ENCODE measurements at places on chromosomes 3 and 15.

GRCh38 chr15:48360841-48361240 is 29.6 kb downstream of the DUT start:
- DNase-seq: no peak

GRCh38 chr3:44186111-44186672 is 55.5 kb upstream of the TOPAZ1 start:
- DNase-seq: no peak

DNA sequence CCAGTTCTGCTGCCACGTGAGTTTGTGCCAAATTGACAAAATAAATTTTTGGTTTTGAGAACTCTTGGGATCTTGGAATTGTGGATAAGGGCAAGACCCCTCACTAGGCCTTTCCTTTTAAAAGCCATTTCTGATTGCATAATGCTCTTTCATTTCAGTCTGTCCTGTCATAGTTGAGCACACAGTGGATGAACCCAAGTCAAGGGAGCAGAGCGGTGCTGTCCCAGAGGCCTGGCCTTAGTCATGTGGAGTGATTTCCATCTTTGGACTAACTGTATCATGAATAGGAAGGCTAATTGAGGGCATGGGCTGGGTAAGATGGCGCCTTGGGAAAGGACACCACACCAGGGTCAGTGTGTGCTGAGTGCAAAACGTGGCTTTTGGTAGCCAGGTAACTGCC is 304.0 kb downstream of the UACA start:
- DNase-seq: no peak

DNA sequence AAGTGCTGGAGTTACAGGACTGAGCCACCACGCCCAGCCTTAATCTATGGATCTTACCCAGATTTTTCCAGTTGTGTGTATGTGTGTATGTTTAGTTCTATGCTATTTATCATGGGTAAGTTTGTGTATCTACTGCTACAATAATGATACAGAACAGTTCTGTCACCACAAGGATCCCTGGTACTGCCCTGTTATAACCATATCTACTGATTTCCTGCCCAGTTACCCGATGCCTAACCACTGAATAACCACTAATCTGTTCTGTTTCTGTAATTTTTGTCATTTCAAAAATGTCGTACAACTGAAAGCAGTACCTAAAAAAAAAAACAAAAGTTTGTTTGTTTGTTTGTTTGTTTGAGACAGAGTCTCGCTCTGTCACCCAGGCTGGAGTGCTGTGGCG is 123.7 kb upstream of the RAP2B start:
- no peak for DNase-seq

GRCh38 chr3:35028157-35028556 is 611.2 kb upstream of the ARPP21 start:
- peak; percentile 50 for DNase-seq

- DNase-seq: no peak
These were observed 18.8 kb downstream of the CLASP2 start for GRCh38 chr3:33699275-33699674.

- DNase-seq: no peak
These were observed 28.3 kb downstream of the NEDD4 start for GRCh38 chr15:55965091-55965490.

GRCh38 chr3:1805331-1805730 is 293.3 kb upstream of the CNTN4 start:
- DNase-seq: no peak

- no peak for DNase-seq
These were observed 8.6 kb downstream of the PKM start for GRCh38 chr15:72222393-72222792.

- no peak for DNase-seq
These were observed 8.8 kb downstream of the EIF2AK4 start for GRCh38 chr15:39942753-39943150.

- no peak for DNase-seq
These were observed 219.1 kb upstream of the FEZF2 start for GRCh38 chr3:62592408-62592807.

- DNase-seq: no peak
These were observed 48.2 kb upstream of the FHIT start for GRCh38 chr3:61299343-61300005.

DNA sequence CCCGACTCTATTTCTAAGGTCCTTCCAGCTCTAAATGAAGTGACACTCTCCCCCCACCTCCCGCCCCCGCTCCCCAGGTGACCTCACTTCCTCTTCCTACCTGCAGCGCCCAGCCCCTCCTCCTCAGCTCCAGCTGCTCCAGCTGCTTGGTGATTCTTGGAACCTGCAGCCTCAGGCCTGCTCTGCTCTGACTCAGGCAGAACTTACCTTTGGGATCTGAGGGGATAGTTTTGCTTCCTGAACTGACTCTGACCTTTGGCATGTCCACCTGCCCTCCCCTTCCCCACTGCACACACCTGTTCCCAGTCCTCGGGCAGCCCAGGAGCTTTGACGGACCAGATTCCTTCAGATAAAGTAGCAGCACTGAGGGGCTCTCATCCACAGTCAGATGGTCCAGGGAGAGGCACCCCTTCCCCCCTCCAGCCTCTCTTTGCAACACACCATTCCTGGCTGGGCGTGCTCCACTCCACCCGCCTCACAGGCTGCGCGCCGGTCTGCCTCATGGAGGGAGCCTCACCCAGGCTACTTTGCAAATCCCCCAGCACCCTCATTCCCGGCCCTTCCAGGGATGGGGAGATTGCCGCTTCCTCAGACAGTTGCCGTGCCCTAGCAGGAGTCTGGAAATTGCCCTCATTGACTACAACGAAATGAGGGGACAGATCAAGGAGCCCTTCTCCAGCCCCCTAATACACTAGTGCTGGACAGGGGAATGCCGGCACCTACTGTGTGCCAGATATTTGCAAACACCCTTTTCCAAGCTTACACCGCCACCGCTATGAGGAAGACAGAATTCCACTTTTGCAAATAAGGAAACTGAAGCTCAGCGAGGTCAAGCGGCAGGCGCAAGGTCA is 692 bp upstream of the C15orf39 start:
- DNase-seq: no peak

DNA sequence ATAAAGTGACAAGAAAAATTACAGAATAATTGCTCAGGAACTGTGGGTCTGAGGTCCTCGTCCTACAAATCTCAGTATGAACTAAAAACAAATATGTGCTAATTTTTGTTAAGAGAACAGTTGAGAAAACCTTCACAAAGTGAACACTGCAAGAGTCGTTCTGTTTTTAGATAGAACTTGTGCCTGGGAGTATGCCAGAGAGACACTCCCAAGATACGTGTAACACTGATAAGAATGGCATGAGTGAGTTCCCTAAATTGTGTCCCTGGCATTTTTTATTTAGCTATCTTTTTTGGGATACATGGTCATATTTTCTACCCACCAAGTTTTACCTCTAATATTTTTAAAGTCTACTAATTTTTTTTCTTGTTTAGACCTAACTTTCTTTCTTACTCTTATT is 860.0 kb upstream of the NR2F2 start:
- DNase-seq: no peak

DNA sequence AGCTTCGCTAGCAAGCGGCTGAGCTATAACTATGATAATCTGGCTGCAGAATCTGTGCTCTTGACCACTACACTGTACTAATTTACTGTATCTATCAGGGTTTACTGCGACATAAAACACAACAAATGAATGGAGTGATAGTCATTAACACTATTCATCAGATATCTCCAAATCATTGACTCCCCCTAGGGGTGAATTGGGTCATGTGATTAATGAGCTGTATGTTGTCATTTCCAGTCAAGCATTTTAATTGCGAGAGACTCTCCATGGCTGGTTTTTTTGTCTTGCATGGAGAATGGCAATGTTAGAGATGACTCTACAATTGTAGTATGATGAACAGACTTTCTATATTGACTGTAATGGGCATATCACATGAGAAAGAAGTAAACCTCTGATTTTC is 10.5 kb upstream of the TM4SF18 start:
- DNase-seq: no peak

DNA sequence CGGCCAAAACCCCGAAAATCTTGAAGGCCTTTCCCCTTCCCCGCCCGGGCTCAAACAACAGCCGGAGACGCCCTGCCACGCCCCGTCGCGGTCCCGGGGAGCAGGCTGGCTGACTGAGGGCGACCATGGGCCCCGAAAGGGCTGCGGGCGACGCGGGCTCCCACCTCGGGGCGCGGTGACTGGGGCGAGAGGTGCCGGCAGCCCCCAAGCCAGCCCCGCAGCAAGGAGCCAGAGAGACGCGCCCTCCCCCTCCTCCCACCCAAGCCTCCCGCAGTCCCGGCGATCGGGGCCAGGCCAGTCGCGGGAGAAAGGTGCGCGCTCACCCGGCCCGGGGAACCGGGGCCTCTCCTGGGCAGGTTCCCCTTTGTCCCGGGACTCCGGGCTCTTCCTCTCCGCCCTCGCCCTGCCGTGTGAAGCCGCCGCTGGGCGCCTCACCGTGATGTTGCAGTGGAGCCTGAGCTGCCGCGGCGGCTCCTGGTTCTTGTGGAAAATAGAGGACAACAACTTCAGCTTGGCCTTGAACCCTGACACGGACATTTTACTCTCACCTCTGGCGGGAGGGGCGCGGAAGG is 30.6 kb upstream of the ZSCAN2 start:
- peak; percentile 72 for DNase-seq

GRCh38 chr3:137410028-137410427 is 354.1 kb upstream of the SOX14 start:
- DNase-seq: no peak

DNA sequence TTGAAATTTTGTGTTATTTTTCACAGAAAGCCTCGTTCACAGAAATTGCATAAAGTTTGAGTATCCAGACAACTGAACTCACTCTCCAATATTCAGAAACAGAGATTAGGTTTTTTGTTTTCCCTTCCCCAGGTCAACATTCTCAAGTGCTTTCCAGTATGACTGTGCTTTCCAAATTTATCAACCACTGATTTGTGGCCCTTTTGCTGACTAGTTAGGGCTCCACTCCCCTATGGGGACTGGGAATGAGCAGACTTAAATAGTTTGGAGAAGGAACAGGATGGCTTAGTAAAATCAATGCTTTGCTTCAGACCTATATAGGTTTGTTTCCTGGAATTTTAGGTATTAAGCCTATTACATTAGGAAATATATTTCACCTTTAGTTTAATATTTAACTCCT is 38.2 kb upstream of the NAALADL2 start:
- no peak for DNase-seq

- no peak for DNase-seq
These were observed 74.2 kb upstream of the RASGRP1 start for GRCh38 chr15:38638811-38639210.

- no peak for DNase-seq
These were observed 6.3 kb upstream of the GTPBP8 start for GRCh38 chr3:112984485-112984884.

DNA sequence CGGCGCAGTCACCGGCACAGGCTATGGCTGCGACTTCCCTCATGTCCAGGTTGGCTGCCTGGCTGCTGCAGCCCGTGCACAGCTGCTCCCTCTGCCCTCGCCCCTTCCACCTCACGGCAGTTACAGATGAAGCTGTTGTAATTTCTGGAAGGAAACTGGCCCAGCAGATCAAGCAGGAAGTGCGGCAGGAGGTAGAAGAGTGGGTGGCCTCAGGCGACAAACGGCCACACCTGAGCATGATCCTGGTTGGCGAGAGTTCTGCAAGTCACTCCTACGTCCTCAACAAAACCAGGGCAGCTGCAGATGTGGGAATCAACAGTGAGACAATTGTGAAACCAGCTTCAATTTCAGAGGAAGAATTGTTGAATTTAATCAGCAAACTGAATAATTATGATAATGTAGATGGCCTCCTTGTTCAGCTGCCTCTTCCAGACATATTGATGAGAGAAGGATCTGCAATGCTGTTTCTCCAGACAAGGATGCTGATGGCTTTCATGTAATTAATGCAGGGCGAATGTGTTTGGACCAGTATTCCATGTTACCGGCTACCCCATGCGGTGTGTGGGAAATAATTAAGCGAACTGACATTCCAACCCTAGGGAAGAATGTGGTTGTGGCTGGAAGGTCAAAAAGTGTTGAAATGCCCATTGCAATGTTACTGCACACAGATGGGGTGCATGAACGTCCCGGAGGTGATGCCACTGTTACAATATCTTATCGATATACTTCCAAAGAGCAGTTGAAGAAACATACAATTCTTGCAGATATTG is 13.2 kb upstream of the GNB4 start:
- no peak for DNase-seq

DNA sequence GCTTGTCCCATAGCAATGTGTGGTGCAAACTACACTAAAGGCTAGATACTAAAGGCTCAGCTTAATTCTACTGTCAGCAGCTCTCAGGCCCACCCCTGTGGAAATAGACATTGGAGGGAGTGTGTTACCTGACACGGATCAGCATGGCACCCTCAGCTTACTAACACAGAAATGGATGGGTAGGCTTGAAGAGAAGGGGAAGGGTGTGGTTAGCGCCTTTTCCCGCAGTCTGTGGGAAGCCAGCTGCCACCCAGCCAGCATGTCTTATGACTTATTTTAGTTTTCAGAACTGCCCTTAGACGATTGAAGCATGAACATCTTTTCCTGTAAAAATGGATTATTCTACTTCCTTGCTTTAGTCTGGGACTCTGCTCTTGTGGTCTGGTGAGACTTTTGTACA is 25.8 kb upstream of the ADPGK start:
- no peak for DNase-seq

- DNase-seq: no peak
These were observed 661.4 kb downstream of the RBMS3 start for GRCh38 chr3:29942297-29942696.

GRCh38 chr3:50359760-50360110 is 414 bp upstream of the TMEM115 start:
- DNase-seq: no peak

GRCh38 chr3:129281726-129282125 is 3.1 kb downstream of the HMCES start:
- DNase-seq: no peak

GRCh38 chr3:25150199-25150598 is 277.9 kb upstream of the RARB start:
- peak; percentile 11 for DNase-seq

- DNase-seq: no peak
These were observed 62.6 kb downstream of the OSBPL10 start for GRCh38 chr3:31918179-31919150.

DNA sequence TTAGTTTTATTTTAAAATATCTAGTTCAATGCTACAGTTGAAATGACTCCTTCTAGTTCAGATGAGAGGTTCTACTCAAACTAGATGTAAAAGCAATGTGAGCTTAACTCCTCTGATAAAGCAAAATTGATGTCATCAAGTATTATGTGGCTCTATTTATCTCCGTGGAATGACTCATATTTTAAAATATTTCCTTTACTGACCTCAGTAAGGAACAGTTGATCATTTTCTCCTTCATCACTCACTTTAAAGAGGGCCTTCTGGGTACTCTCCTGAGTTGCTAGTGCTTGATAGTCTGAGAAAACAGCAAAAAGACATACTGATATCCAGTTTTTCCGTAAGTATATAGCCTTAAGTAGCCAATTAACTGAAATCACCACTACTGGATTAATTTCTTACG is 1099.3 kb downstream of the ROBO2 start:
- no peak for DNase-seq

Measured in HAP-1 (cell line).